Stimulated activated CD8-positive, alpha-beta memory T cell treated with anti-CD3 and anti-CD28 coated beads, Interleukin-15, amount 100 ng/mL, for 48 hours (primary cell): ENCODE measurements at places on chromosomes 3 and 15.

- no peak for DNase-seq
Observed at GRCh38 chr15:68612979-68613740, 34.4 kb downstream of the CORO2B start.

- DNase-seq = no peak
Observed at GRCh38 chr3:12990781-12991480, 82.3 kb downstream of the IQSEC1 start.

GRCh38 chr15:57379487-57379886 lies 3.2 kb downstream of the CGNL1 start:
- DNase-seq = no peak

- DNase-seq = no peak
Observed at GRCh38 chr3:37604336-37604833, 257.3 kb upstream of the CTDSPL start.
